ENCODE measurements at places on chromosomes 5 and 9.

- H3K27me3 ChIP-seq: no peaks in the 10 kb centered on the region
- H3K4me3 ChIP-seq: no peak overlapping the region
- no peaks in the 10 kb centered on the region for H3K36me3 ChIP-seq
- DNase-seq: no peak
- H3K27ac ChIP-seq: no peak overlapping the region
These were observed 19.0 kb upstream of the PSIP1 start for GRCh38 chr9:15529566-15530324.

- no peaks in the 10 kb centered on the region for H3K27me3 ChIP-seq
- H3K4me1 ChIP-seq: no peaks in the 10 kb centered on the region
- DNase-seq: peak; percentile 53
- H3K36me3 ChIP-seq: no peaks in the 10 kb centered on the region
- H3K27ac ChIP-seq: peak overlapping the region; percentile 99
- H3K4me3 ChIP-seq: no peak overlapping the region
These were observed 6.6 kb upstream of the XPA start for GRCh38 chr9:97703437-97704344.

DNA sequence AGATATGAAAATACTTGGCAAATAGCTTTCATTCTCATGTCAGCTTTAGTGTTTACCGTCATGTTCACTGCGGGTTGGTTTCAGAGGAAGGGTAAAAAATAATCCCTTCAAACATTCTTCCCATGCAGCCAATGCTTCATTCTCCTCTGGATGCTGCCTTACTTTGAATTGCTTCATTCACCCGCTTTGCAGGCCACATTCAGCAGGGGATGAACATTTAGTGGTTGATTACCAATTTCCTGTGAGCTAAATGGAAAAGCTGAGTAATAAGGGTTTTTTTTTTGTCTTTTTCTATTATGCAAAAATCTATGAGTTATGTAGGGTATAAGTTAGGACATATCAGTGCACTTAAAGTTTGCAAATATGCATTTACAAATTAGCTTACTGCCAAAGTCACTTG lies 96.3 kb upstream of the MEF2C start:
- no peaks in the 10 kb centered on the region for H3K4me1 ChIP-seq
- H3K36me3 ChIP-seq: no peaks in the 10 kb centered on the region
- no peak overlapping the region for H3K27ac ChIP-seq
- H3K27me3 ChIP-seq: peaks cover 1% of the 10 kb centered on the region
- H3K4me3 ChIP-seq: no peak overlapping the region
- no peak for DNase-seq

DNA sequence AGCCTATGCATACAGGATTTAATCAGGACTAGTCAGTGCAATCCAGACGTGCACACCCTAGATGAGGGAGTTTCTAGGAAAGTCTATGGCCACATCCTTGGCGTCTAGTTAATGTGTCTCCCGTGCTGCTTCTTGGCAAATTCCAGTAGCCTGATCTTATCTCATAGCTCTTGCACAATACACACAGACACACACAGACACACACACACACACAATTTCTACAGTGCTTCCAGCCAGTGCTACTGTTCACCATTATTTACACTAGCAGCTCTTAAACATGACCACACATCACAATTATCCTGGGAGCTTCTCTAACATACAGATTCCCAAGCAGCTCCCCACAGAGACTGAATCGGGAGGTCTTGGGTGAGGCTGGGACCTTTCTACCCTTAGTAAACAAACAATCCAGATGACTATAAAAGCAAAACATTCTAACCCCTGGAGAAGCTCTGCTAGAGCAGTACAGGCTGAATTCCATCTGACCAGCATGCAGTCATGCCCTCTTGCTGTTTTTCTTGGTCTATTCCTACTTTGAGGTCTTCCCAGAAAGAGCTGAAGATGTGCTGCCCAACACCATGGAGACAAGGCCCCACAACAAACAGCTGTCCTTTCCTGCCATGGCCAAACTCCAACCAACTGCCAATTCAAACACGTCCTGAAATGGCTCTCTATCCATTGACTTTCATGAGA lies 236.6 kb downstream of the DEPDC1B start:
- DNase-seq: no peak
- no peaks in the 10 kb centered on the region for H3K4me1 ChIP-seq

GRCh38 chr5:180086816-180087399 lies 15.3 kb upstream of the RNF130 start:
- no peaks in the 10 kb centered on the region for H3K4me1 ChIP-seq
- DNase-seq: no peak
- H3K36me3 ChIP-seq: no peaks in the 10 kb centered on the region
- no peak overlapping the region for H3K27ac ChIP-seq
- no peak overlapping the region for H3K4me3 ChIP-seq

- H3K36me3 ChIP-seq: no peaks in the 10 kb centered on the region
- H3K4me3 ChIP-seq: no peak within 1 kb of the TSS
- no peak within 1 kb of the TSS for H3K27ac ChIP-seq
- H3K4me1 ChIP-seq: no peaks in the 10 kb centered on the region
- no peaks in the 10 kb centered on the region for H3K27me3 ChIP-seq
These were observed at the start of gene DMRT3 for GRCh38 chr9:976258-976942. TSS of gene DMRT3 (plus strand) at chr9:976655. CDS start at chr9:977002, 347 bp downstream.
